NCI-H187 treated with DMSO at 0.1 percent for 48 hours (cell line): ENCODE measurements at places on chromosomes 5 and 9.

DNA sequence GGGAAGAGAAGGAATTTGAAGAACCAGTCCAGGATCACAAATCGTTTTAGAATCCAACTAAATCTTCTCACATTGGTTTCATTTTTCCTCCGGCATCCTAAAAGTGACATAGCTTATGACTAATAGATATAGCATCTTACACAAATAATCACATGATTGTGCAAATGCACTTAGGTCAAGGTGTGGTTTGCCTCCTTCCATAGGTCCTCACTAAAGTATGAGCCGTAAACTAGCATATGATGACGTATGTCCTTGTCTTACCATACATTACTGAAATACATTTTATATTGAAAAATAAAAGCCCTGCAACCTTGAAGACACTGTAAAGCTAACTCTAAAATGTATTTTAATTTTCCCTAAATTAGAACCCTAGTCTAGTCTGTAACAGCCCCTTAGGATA lies 362.7 kb upstream of the ADAMTS16 start:
- no peak for DNase-seq

DNA sequence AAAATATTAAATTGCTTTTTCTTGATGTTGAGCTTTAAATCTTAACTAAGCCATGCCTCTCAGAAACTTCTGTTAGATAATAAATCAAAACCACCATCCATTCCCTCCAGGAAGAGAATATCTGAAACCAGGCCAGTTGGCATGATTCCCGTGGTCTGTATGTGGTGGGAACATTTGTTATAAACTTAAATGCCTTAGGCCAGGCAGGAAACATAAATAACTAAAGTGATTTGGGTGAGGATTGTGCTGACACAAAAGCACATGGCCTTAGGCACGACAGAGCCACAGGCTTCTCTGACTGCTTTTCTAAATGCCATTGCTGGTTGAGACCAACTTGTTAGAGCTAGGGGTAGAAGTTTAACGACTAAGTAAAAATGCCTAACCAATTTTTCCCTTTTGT lies 255.9 kb downstream of the GABRG2 start:
- no peak for DNase-seq

GRCh38 chr9:3473405-3473804 lies 52.4 kb downstream of the RFX3 start:
- DNase-seq = no peak

DNA sequence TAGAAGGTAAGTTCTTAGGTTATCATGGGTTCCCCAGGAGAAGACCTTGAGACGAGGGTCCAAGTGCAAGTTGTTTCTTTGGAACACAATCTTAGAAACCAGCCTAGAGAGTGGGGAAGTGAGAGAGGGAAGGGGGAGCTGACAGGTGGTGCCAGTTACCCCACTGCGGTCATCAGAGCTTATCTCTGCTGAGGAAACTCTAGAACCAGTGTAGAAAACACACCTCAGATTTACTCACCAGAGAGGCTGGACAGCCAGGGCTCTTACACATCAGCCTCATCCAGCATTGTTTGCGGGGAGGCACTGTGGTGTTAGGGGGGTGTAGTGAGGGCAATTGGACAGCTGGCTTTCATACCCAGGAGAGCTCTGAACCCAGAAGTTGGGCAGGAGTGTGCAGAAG lies 206.5 kb upstream of the RAI14 start:
- no peak for DNase-seq

- no peak for DNase-seq
Measured at GRCh38 chr5:172943283-172943841, 15.9 kb upstream of the RPL26L1 start.

- DNase-seq = no peak
Measured at GRCh38 chr9:27086818-27087680, 22.0 kb upstream of the TEK start.

- DNase-seq = no peak
Measured at GRCh38 chr9:33166231-33167083, 679 bp downstream of the B4GALT1 start.

DNA sequence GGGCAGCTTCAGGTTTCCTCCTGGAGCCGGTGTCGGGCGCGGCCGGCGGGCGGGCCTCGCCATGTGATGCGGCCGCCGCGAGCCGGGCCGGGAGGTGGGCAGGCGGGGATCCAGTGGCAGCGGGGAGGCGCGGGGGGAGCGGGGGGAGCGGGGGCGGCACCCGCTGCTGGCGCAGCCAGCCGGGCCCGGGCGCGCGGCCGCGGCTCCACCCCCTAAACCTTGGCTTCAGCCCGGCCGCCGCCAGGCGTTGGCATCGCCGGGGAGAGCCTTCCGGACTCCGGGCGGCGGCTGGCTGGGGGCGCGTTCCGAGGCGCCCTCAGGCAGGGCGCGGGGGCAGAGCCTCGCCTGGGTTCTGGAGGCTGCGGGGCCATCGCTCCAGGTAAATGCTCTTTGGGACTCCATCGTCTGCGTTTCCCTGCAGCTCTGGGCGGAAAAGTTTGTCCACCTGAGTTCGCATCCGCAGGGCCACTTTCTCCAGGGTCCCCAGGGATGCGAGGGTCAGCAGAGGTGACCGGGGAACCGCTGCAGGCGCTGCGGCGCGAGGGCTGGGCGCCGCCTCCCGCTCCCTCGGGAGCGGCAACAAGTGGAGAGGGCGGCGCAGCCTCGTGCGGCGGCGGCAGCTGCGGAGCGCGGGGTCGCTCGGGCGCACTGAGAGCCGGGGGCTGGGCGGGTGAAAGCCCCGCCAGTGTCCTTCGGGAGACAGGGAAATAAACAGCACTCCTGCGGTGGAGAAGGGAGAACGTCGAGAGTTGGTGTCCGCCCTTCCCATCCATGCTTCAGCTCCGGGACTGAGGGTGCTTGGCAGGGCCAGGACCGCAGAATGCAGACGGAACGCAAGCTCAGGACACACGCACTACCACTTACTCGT lies at the start of gene ARHGEF28:
Gene ARHGEF28 (plus strand): TSS at position 253 of the 868 bp plus-strand sequence. CDS start 58,656 bp downstream, outside the sequence.
- no peak for DNase-seq

GRCh38 chr9:82036086-82036485 lies 47.5 kb downstream of the SPATA31D1 start:
- no peak for DNase-seq

- no peak for DNase-seq
Measured at GRCh38 chr5:147658293-147658932, 124.1 kb downstream of the JAKMIP2 start.

DNA sequence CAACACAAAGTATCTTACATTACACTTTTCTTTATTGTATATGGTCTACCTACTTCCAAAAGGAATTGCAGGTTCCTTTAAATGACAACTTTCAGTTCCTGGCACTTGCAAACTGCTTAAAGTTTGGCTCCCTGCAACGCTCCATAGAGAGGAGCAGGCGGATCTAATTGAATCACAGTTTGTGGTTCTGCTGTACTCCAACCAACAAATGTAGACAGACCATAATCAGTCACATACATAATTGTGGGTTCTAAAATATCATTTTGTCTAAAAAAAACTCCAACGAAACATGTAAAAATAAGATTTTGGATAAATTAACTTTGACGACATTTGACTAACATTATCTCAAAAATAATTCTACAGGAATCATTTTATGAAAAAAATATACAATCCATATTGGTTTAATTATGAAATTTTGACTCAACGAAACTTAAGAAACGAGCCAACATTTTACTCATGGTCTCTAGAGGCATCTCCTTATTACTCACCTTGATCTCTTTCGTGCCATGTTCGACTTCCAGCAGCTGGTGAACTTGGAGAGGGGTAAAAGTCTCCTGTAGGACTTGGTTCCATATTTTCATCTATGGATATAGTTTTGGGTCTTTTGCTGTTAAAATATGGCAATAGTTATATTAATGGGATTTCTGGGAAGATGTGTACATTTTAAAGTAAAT lies 167.6 kb downstream of the NFIB start:
- no peak for DNase-seq

DNA sequence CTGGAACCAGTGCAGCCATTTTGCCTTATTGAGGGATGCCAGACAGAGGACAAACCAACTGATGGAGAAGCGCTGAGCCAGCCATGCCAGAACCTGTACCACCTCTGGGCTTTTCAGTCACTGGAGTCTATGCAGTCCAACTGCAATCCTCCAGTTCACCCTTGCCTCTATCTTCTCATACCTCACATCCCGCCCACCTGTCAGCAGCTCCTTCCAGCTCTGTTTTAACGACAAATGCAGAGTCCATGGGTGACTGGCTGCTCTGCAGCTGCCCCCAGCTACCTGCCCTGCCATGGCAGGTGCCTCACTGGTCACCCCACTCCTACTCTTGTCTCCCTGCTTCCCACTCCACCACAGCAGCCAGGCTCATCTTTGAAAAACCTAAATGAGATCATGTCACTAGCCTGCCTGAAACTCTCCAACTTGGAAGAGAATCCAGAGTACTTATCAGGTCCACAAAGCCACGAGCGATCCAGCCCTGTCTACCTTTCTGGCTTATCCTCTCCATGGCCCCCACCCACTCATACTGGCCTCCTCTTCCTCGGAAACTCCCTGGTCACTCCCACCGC lies 14.0 kb upstream of the ACSL6 start:
- DNase-seq = no peak

GRCh38 chr9:137087409-137087925 lies 682 bp downstream of the MAN1B1 start:
- no peak for DNase-seq

- no peak for DNase-seq
Measured at GRCh38 chr5:68369457-68370125, 154.0 kb downstream of the PIK3R1 start.

DNA sequence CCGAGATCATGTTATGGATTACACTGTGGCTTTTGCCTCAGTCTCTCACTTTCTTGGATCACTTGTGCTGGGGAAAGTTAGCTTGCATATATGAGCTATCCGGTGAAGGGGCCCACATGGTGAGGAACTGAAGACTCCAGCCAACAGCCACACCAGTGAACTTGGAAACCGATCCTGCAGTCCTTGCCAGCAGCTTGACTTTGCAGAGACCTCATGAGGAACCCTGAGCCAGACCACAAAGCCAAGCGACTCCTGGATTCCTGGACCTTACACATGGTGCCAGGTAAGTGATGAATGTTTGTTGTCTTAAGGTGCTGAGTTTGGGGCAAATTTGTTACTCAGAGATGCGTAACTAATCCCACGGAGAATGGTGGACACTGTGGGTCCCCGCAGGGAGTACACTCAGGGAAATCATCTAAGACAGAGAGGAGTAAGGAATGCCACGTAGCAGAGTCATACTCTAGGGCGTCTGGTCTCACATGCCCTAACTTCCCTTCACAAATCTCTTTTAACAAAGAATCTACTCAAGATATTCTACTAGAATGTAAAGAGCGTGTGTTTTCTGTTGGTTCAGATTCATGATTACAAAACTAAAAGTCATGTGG lies 76.5 kb upstream of the PJA2 start:
- DNase-seq = no peak

DNA sequence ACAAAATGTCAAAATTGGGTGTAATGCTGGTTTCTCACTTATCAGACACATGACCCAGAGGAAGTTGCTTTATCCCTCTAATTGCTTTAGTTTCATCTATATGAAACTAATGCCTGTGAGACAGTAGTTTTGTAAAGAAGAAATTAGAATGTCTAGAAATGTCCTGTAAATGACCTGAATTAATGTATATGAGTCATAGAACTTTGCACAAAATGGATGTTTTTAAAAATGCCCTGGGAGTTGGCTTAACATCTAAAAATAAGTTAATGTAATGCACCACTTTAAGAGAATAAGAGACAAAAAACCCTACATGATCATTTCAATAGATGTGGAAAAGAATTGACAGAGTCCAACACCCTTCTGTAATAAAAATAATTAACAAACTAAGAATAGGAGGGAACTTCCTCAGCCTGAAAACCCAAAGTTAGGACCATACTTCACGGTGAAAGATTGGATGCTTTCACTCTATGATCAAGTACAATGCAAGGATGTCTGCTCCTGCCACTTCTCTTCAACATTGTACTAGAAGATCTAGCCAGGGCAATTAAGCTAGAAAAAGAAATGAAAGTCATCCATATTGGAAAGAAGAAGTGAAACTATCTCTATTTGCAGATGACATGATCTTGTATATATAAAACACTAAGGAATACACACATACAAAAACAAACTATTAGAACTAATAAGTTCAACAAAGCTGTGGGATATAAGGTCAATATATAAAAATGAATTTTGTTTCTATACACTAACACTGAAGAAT lies 117.9 kb downstream of the MELK start:
- DNase-seq = no peak

DNA sequence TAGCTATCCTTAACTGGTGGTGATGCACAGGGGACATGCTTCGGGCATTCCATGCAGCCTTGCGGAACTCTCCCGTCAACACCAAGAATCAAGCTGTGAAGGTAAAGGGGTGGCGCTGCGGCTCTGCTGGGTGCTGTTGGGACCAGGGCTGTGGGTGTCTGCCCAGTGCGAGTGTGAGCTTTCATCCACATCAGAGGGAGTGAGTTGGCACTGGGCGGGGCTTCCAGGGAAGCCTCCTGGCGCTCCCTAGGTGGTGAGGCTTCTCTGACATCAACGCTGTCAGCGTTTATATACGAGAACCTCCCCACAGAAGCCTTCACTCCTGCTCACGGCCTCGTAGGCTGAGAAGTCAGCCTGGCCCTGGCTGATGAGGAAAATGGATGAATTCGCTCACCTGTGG lies 11.7 kb downstream of the ARPC5L start:
- no peak for DNase-seq

GRCh38 chr9:84812355-84812754 lies 142.8 kb downstream of the NTRK2 start:
- no peak for DNase-seq

GRCh38 chr5:62143268-62144229 lies 162.5 kb upstream of the KIF2A start:
- DNase-seq = no peak

GRCh38 chr5:17898766-17899165 lies 264.5 kb downstream of the TAF11L14 start:
- DNase-seq = no peak

GRCh38 chr9:118094387-118094786 lies 390.2 kb downstream of the TLR4 start:
- no peak for DNase-seq

DNA sequence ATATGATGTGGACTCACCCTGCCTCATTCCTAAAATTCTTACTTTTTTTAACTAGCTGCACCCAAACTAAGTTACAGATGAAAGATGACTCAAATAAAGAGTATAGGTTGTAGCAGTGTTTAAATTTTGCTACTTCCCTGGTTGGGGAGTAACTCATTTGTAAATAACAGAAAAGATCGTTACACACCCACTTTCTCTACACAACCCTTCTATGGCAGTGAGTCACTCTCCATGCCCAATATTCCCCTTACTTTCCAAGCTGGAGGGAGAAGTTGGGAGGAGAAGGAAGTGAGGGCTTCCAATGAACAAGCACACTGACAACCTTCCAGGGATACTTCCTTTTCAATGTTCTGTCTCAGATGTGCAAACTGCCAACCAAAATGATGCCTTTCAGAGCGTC lies 1.9 kb downstream of the RASEF start:
- no peak for DNase-seq
